ENCODE measurements at places on chromosomes 13 and 19.
A peak's percentile ranks its signal among the peaks of the same experiment; 100 is the strongest.

DNA sequence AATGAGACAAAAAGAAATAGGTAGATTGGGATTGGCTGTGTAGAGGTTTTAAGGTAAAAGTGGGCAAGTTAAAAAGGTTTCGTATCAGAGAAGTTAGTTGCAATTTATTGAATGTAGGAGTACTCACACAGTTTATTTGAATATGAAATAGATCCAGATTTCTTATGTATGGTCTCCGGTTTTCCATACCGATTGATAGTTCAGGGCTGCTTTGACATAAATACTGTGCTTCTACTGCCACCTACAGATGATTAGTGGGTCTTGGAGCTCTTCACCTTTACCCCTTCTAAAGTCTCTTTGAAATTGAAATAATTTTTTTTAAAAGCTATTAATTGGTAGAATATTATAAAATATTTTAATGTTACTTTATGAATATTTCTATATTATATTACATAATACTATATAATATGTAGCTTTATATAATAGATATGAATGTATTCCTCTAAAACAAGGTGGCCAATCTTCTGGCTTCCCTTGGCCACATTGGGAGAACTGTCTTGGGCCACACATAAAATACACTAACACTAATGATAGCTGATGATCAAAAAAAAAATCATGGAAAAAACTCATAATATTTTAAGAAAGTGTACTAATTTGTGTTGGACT is 7.7 kb upstream of the GPR18 start:
- DNase-seq: no peak

DNA sequence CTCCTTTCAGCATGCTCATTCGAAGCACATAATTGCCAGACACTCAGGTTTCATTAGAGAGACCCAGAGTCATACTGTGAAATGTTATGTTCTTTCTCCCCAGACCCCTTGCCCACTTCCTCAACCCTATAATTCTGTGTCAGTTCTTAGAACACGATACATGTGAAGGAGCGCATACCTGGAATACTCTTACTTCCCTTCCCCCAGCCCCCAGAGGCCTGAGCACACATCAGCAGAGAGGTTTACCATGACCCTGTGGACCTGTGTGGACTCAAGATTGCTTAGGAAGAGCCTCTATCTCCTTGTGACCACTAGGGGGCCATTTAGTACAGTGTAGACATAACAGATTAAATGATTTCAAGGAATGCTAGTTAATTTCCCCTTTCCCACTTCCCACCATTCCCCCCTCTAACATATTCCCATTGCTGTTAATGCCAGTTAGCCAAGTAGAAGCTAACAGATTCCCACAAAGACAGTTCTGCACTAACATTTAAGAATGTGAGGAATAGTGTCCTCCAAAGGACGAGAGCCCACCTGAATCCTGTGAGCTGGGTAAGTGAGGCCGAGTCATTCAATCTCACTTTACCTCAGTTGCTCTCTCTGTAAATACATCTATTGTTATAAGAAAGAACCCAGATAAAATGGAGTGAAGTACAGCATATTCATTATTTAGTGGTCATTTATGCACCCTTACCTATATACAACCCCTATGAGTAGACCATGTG is 154.2 kb upstream of the MAB21L1 start:
- no peak for DNase-seq

DNA sequence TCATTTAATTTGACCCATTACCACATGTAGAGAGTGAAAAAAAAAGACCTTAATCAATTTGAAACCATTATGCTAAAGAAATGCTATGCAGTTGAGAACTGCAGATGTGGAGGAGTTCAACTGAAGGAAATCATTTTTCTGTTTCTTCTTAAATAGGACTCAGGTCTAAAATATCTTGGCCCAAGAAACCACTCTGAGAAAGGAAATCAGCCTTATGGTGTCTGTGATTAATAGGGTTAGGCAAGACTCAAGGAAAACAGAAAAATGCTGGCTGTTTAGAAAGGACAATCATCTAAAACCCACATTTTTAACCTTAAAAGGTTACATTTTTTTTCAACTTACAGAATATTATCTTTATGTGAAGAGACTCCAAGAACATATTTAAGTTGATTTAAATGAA is 1.9 kb upstream of the SLITRK1 start:
- DNase-seq: no peak

DNA sequence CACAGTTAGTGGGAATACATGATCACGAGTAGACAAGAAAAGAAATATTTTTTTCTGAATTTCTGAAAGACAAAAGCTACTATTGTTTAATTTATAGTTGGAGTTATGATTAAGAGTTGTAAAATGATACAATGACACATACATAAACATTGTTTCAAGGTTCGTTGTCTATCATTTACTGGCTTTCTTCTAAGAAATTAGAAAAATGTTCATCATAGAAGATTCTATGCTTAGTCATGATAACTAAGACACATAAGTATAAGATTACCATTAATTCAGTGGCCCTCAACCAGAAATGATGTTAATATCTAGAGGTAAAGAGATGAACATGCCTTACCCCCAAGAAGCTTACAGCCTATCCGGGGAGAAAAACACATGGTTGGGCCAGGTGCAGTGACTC is 1832.8 kb upstream of the PRR20A start:
- no peak for DNase-seq

DNA sequence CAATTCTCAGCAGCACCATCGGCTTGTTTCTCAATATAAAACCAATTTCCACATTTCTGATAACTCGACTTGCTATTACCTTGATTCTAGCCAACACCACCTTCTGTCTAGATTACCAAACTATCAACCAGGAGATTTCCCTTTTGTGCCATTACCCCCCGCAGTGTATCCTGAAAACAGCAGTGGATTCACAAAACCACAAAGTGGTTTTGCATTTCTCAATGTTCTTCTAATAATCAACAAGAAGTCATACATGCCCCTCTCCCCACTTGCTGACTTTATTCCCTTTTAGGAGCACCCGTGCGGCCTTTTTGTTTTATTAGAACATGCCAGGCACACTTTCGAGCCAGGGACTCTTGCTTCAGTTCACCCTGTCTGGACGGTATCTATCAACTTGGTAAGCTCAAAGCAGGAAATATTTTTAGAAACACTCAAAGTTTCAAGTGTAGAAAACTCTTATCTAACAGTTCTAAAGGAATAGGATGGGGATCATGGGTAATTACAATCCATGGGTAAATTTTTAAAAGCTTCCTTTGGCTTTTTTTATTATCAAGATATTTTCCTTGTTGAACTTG is 967.4 kb downstream of the EFNB2 start:
- DNase-seq: no peak

GRCh38 chr19:44863990-44864389 is 17.9 kb downstream of the NECTIN2 start:
- no peak for DNase-seq

GRCh38 chr19:10566658-10567410 is 1.0 kb upstream of the KRI1 start:
- DNase-seq: peak; percentile 47

DNA sequence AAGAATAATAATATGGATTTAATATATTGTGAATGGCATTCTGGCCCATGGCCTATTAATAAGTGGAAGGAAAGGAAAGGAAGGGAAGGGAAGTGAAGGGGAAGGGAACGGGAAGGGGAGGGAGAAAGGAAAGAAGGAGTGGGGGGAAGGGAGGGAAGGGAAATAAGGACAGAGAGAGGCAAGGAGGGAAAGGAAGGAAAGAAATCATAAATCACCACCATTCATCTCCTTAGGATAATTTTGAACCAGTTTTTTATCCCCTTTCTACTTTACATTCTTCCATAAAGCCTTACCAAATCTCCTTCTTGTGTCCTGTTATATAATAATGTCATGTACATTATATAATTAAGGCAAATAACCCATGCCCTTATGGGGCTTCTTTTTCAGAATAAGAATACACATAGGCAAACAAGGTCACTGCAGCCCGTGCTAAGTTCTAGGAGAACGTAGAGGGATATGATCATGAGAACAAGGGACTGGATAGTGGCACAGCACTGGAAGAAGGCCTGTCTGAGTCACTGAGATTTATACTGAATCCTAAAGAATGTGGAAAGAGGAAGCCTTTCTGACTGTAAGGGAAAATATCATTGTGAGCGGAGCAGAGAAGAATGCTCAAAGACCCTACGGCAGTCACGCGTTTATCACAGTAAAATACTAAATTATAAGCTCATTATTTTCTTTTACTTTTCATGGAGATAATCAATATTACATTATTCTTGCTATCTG is 444.5 kb upstream of the GPC6 start:
- no peak for DNase-seq

DNA sequence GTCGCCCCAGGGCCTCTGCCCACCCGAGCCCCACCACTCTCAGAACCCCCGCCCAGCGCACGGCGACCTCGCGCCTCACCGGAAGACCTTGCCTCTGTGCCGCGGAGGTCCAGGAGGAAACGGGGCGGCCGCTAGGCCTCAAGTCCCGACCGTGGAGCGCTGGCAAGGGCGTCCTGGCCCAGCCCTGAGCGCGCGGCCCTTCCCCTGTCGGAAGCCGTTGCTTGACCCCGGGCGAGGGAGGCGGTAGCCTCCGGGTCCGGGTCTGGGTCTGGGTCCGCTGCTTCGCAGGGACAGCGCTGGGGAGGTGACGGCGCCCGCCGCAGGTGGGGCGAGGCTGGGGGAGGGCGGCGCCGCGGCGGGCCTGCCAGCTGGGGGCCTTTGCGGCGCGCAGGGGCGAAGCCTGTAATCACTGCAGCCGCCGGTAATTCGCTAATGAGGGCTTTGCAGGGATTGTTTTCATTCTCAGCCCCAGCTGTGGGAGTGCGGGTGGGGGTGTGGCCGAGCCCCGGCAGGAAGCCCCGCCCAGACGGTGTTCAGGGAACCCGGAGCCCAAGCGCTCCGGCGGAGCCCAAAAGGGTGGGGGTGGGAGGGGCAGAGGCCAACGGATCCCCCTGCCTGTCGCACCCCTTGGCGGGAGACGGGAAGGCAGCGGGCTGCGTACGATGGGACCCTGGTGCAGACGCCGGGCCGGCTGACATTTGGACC is 8.6 kb downstream of the C19orf25 start:
- peak; percentile 38 for DNase-seq

GRCh38 chr13:82772816-82773215 is 1109.5 kb downstream of the SLITRK1 start:
- no peak for DNase-seq

DNA sequence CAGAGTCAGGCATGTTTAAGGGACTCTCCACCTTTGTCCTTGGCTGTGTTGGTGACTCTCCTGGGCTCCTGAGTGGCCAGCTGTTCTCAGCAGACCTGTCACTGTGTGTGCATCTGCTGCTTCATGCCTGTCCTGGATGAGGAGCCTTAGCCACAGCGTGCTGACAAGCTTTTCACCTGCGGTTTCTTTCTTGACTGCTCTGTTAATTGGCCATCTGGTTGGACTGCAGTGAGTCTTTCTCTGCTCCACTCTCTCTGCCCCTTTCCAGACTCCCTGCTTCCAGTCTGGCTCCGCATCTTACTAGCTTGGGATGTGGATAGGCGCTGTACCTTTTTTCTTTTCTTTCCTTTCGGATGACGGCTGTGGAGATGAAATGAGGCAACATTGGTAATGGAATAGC is 38.8 kb downstream of the POLR1D start:
- no peak for DNase-seq

- no peak for DNase-seq
Measured at GRCh38 chr13:27663947-27664346, 42.3 kb downstream of the POLR1D start.

GRCh38 chr13:26025196-26025595 is 26.6 kb downstream of the SHISA2 start:
- DNase-seq: no peak

- DNase-seq: no peak
Measured at GRCh38 chr13:23817830-23818229, 71.4 kb downstream of the MIPEP start.

GRCh38 chr13:93951951-93952350 is 527.5 kb downstream of the DCT start:
- DNase-seq: no peak

- DNase-seq: no peak
Measured at GRCh38 chr13:36753176-36753575, 65.8 kb upstream of the RFXAP start.

DNA sequence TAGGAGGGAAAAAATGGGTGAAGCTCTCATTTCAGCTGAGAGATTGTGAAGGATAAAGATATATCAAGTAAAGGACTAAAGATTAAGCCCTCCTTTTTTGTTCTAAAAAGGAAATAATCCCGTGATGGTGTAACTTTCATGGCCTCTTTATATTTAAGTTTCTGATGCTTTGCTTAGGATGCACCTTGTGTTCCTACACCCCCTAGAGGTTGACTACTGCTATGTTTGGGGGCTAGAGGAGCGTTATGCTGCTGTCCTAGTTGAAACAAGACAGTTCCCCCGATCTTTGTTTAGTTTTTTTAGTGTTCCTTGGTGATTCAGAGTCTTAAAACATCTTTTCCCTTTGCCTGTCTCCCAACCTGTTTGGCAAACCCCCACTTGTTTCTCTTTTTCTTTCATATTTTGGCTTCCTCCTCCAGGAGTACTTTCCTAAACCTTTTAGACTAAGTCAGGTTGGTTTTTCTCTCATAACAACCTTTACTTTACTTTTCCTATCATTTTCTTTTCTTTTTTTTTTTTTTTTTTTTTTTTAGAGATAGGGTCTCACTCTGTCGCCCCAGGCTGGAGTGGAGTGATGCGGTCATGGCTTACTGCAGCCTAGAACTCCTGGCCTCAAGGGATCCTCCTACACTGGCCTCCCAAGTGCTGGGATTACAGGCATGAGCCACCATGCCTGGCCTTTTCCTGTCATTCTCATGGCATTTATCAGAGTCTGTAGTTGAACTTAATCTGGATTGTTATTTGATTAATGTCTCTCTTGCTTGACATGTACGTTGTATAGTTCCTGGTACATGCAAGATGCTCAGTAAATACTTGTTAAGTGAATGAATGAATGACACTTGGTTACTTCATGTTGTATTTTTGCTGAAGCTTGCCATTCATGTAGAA is 2.8 kb downstream of the UBA2 start:
- DNase-seq: peak; percentile 5

DNA sequence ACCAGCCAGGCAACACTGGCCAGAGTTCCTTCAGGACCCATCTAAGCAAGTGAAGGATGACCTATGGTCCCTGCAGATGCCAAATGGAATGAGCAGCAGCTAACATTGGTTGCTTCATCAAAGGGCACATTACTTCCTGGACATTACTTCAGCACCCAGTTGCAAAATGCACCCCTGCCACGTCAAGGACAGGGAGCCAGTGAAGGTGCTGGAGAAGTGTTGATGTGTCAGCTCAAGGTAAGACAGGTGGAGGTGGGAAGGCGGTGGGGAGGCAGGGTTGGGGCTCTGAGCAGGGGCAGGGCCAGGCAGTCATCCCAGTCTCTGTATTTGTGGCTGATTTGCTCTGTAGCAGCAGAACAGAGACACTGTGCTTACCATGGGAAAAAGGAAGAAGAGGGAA is 14.6 kb downstream of the CSNK1A1L start:
- DNase-seq: no peak

DNA sequence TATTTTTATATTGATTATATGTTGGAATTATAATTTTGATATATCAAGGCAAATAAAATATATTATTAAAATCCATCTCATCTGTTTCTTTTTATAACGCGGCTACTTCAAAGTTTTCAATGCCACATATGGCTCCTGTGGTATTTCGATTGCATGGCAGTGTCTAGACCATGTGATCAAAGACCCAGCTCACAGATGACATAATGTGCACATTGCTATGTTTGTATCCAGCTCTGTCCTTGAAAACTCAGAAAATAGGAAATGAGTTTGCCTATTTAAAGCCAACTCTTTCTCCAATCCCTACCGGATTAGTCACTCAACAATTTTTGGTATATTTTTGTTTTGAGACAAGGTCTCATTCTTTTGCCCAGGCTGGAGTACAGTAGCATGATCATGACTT is 26.2 kb downstream of the TMTC4 start:
- DNase-seq: no peak
